IMR-90 (cell line): ENCODE measurements at places on chromosomes 3 and 15. TPM values are rescaled to one million over a fixed set of nuclear protein-coding genes. Genes with fewer than 3 reads are reported as not detected.
A peak's percentile ranks its signal among the peaks of the same experiment; 100 is the strongest.

The CLEC3B gene
- 1.9 and 3.6 TPM in 2 replicates for total RNA-seq

The LCTL gene
- 8.9 and 10.4 TPM in 2 replicates for total RNA-seq

The MORC1 gene
- not detected in 2 replicates for total RNA-seq

DNA sequence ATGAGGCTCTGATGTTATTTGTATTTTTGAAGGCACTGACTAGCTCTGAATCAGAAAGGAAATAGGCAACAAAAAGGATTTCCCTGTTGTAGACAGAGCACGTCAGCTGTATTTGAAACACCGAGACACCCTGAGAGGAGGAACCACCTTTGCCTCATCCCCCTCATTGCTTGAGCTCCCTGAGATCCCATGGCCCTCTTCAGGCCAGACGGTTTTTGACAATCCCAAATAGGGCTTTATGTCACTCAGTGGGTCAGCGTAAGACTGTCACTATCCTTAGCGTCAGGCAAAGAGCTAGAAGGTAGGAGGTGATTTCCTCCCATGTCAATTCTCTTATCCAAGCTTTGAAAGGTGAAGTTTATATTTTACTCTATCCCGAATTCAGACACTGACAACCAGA is 254.3 kb downstream of the ZNF621 start:
- no peak for DNase-seq

DNA sequence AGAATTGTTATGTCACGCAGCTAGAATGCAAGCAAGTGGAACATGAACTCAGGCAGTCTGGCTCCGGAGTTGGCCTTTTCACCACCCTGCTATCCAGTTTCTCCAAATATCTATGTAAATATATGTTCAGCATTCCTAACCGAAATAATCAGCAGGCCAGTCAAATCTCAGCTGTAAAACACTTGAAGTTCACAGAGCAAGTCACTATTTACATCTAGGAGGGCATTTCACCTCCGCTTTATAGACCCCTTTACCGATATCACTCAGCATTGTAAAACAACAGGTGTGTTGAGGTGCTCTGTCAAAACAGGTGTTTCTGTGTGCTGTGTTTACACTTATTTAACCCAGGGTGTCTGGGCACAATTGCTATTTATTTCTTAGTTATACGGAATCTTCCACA is 12.2 kb upstream of the HES1 start:
- no peak for DNase-seq

GRCh38 chr3:45506751-45507391 is 87.7 kb upstream of the LIMD1 start:
- DNase-seq, result peak; percentile 46

GRCh38 chr3:67832817-67833216 is 178.4 kb upstream of the SUCLG2 start:
- DNase-seq, result no peak

GRCh38 chr3:21551019-21551418 is 200.0 kb downstream of the ZNF385D start:
- no peak for DNase-seq

DNA sequence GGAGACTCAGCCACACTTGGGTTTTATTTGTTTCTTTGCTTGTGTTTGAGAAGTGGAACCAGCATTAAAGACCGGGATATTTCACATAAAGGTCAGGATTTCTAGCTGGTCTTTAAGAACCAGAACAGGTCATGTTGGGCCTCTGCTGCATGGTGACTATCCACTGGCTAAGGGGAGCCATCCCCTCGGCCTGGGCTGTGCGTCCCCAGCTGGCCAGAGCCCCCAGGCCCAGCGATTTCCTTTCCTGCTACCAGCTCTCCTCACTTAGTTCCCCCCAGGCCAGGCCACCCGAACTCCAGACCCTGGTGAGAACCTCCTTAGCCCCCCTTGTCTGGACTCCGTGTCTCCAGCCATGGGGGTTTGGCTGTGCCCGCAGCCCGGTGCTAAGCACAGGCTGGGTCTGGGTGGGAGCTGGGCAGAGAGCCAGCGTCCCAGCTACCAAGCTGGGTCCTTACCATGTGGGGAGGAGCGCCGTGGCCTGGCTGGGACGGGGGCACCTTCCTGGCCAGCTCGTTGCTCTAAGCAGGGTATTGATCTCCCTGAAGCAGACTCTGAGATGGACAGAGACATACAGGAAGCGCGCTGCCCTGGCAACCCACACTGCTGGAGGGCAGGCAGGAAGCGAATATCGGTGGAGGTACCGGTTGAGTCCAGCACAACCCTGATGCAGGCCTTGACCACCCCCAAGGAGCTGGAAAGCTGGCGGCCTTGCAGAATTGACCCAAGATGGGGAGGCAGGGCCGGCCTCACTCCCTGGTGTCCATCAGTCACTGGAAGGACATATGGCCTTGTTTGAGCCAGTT is 49.4 kb downstream of the KLF15 start:
- DNase-seq, result no peak
